ENCODE measurements at places on chromosomes 5 and 9.

DNA sequence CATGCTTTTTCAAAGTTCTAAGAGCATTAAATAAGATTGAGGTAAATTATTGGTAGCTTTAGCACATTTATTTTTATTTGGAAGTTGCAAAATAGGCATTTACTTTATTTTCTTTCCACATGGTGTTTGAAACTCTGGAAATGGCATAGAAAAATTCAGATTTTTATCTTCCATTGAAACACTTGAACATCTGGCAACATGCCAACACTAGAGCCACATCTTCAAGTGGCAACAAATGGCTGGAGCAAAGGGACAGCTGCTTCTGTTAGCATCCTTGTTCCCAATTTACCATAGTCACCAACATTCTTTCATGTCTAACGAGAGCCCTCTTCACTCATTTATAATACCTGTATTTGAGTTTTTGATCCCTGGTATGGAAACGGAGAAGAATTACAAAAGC lies 539.9 kb downstream of the ZNF608 start:
- no peak for DNase-seq

DNA sequence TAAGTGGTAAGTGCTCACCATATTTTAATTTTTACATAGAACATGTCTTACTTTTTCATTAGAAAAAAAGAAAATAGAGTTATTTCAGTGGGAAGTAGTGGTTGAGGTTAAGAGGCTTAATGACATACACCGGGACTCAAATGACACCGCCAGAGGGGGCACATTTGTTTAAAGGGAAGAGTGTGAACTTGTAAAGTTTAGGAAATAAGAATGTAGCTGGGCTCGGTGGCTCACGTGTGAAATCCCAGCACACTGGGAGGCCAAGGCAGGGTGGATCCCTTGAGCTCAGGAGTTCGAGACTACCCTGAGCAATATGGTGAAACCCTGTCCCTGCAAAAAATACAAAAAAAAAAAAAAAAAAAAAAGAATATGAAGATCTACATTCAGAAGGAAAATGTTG lies 43.4 kb upstream of the TNFAIP8 start:
- DNase-seq, result no peak

DNA sequence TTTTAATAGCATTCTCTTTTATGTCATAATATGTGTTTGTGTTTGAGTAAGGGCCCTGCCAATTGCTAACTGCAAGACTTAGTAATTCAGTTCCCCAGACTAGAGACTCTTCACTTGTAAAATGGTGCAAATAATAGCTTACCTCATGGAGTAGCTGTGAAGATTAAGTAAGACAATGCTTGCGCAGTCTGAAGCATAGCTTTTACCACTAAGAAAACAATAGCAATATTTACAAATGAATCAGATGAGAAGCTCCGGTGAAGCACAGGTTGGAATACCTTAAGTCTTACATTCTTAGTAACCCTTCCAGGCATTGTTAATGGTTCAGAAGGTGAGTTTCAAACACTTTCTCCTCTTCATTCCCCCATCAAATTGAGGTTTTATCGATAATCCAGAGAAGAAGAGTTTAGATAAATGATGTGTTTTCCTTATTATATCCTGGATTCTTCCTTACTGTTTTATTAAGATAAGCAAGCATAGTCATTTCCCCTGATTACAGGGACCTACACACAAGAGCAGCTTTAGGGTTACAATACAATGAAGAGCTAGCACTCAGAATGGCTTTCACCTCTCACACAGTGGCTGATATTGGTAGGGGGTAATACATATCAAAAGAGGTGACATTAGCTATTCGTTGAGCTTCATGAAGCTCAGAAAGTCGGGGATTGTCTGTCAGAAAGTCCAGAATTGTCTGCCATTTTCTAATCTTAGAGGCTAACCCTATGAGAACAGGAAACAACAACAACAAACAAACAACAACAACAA lies 96.4 kb upstream of the EDIL3 start:
- DNase-seq, result no peak

GRCh38 chr5:113295111-113295539 lies 139.7 kb downstream of the TSSK1B start:
- no peak for DNase-seq

GRCh38 chr9:82271106-82271561 lies 282.6 kb downstream of the SPATA31D1 start:
- no peak for DNase-seq
